Ovary (tissue), 10 donors: ENCODE measurements at places on chromosomes 2 and 18. TPM values are rescaled to one million over a fixed set of nuclear protein-coding genes. Genes with fewer than 3 reads are reported as not detected.

DNA sequence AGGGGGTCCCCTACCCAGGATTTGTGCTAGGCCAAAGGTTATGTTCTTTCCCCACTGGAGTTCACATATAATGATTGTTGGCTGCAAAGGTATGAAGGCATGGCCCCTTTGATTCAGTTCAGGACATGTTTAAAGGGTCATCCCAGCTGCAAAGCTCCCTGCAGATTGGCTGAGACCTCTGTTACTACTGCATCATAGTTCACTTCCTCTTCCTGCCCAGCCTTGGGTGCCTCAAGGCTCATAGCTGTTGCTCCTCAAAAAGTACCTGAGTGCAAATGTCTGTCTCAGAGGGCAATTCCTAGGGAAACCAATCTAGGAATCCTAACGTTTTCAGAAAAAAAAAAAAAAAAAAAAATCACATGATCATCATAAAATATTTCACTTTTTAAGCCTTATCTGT lies 125.1 kb downstream of the ATL2 start:
- H3K36me3 ChIP-seq = no peaks in the 10 kb centered on the region
- DNase-seq = no peak
- H3K27me3 ChIP-seq = no peaks in the 10 kb centered on the region
- H3K27ac ChIP-seq = no peak overlapping the region
- H3K4me1 ChIP-seq = peaks cover 2% of the 10 kb centered on the region

- no peaks in the 10 kb centered on the region for H3K36me3 ChIP-seq
- no peaks in the 10 kb centered on the region for H3K4me1 ChIP-seq
- DNase-seq = no peak
- no peak overlapping the region for H3K27ac ChIP-seq
- no peaks in the 10 kb centered on the region for H3K27me3 ChIP-seq
These were observed 84.0 kb downstream of the RND3 start for GRCh38 chr2:150403457-150403856.

- H3K27ac ChIP-seq = no peak overlapping the region
- no peaks in the 10 kb centered on the region for H3K27me3 ChIP-seq
- no peaks in the 10 kb centered on the region for H3K4me1 ChIP-seq
- no peak overlapping the region for H3K4me3 ChIP-seq
- H3K36me3 ChIP-seq = no peaks in the 10 kb centered on the region
These were observed 862.2 kb upstream of the DDX18 start for GRCh38 chr2:116952254-116952653.

GRCh38 chr18:55433648-55434047 lies 154.3 kb downstream of the TCF4 start:
- peaks cover 4% of the 10 kb centered on the region for H3K4me1 ChIP-seq
- H3K27ac ChIP-seq = no peak overlapping the region
- DNase-seq = no peak

GRCh38 chr18:69267895-69268294 lies 132.8 kb upstream of the DOK6 start:
- no peaks in the 10 kb centered on the region for H3K36me3 ChIP-seq
- H3K4me1 ChIP-seq = peaks cover 3% of the 10 kb centered on the region
- H3K27ac ChIP-seq = no peak overlapping the region

DNA sequence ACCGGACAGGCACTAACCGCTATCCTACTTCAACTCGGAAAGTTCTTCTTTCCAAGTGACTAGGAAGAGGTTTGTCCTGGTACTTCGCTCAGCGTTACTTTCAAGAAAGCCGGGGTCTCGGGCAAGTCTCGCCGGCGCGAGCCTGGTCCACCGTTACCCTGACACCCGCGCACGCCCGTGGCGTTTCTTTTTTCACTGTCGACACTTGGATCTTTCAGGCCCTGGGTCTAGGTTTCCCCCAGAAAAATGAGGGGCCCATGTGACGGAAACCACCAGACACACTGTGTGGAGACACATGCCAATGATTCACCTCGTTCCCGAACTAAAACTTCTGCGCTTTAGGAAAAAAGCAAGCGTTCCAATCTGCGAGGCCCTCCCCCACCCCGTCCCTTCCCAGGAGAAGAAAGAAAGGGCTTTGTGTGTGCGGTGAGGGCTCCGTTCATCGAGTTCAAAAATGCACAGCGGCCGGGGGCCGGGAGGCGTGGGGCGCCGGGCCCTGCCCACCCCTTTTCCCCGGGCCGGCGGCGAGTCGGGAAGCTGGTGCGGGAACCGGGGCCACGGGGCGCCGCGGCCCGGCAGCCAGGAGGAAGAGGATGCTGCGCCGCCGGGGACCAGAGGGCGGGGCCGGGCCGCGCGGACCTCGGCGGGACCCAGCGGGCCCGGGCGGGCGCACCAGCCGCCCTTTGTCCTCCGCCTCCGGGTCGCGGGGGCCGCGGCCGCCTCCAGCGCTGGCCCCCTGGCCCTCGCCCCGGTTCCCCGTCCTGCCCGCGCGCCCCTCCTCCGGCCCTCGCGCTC lies 2.6 kb downstream of the ZNF521 start:
- peak; percentile 64 for DNase-seq
- peak overlapping the region; percentile 98 for H3K27ac ChIP-seq
- no peaks in the 10 kb centered on the region for H3K36me3 ChIP-seq
- H3K27me3 ChIP-seq = no peaks in the 10 kb centered on the region
- H3K4me1 ChIP-seq = peaks cover 2% of the 10 kb centered on the region
- H3K4me3 ChIP-seq = peak overlapping the region; percentile 78

Gene SPDYA
- total RNA-seq = 0.58 TPM

DNA sequence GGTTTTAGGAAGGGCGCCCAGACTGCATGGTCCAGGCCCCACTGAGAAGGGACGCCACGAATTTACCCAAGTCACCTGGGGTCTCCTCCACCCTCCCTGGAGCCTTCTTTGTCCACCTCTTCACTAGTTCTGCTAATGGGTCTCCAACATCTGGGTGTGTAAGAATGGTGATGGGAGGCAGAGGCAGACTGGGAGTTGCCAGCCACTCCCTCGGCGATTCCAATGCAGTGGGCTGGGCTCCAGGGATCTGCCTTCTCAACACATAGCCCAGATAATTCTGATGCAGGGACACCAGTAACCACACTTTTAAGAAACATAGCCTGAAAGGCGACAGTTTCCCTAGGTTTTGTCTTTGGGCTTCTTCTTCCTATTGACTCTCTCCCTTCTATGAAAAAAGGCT lies 39.1 kb downstream of the MRPL44 start:
- no peak for DNase-seq
- no peak overlapping the region for H3K27ac ChIP-seq
- H3K27me3 ChIP-seq = no peaks in the 10 kb centered on the region
- no peaks in the 10 kb centered on the region for H3K36me3 ChIP-seq
- H3K4me1 ChIP-seq = no peaks in the 10 kb centered on the region

Gene MYCN
- 1.8 TPM for total RNA-seq

DNA sequence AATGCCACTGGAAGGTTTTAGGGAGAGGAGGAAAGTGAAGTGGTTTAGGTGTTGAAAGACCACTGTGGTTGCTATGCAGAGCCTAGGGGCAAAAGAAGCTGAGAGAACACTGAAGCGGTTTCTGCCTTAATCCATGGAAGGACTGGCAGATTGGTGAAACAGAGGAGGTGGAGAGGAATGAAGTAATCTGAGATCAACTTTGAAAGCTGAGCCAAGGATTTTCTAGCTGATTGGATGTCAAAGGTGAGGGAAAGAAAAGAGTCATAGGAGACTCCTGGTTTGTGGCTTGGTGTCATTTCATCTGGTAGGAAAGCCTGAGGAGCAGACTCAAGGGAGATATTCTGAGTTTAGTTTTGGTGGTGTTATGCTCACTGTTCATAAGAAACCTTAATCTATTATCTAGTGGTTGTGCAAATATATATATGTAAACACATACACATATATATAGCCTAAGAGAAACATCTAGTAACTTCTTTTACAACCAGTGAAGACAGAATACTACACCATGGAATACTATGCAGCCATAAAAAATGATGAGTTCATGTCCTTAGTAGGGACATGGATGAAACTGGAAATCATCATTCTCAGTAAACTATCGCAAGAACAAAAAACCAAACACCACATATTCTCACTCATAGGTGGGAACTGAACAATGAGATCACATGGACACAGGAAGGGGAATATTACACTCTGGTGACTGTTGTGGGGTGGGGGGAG lies 134.1 kb upstream of the CREB1 start:
- no peak overlapping the region for H3K27ac ChIP-seq
- no peaks in the 10 kb centered on the region for H3K36me3 ChIP-seq
- H3K4me3 ChIP-seq = no peak overlapping the region
- DNase-seq = no peak

DNA sequence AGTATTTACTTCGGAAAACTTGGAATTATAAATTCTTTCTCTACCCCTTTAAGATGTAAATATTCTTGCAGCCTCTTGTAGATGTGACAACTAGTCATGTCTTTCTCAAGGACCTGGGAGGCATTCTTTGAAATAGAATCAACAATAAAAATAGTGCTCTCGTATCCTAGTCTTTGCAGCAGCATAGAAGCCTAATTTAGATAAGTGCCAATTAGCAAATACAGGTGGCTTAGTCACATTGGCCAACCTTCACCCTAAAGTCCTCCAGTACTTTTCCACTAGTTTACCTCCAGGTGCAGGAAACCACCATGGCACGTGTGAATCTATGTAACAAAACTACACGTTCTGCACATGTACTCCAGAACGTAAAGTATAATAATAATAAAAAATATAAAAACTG lies 3.5 kb upstream of the ZSWIM2 start:
- no peak for DNase-seq
- no peaks in the 10 kb centered on the region for H3K36me3 ChIP-seq
- H3K27ac ChIP-seq = no peak overlapping the region
- H3K4me1 ChIP-seq = peaks cover 3% of the 10 kb centered on the region

Gene FAHD2B
- 23.3 TPM for total RNA-seq

Gene AKAIN1
- total RNA-seq = not detected

DNA sequence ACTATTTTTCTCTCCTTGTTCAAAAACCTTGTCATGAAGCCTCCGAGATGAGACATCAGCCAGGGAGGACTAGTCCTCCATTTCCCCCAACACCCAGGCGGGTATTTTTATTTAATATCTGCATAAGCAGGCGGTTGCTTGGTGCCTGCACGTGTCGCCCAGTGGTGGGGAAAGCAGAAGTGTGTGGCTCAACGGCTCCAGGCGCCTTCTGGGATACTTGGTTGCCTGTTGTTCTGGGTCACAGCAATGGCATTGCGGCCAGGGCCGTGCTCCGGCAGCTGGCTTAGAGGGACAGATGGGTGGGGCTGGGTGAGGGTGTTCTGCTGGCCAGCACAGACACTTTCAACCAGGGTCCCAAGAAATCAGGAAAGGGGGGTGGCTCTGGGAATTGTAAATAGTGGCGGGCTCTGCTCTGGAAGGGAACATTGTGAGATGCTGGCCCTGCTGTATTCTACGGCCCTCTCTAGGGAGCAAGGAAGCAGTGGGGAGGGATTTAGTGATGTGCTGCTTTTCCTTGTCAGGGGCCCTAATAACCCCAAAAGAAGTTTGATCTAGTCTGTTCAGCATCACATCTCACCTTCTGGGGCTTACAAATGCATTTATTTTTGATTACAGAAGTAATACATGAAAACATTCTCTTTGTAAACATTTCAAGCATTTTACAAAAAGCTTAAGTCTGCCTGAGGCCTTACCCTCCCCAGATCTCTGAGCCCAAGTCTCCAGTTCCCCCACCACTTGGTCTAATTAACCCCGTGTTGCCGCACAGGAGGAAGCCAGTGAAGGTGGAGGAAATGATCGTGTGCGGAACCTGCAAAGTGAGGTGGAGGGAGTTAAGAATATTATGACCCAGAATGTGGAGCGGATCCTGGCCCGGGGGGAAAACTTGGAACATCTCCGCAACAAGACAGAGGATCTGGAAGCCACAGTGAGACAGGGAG lies 1.1 kb downstream of the VAMP8 start:
- H3K4me3 ChIP-seq = peak overlapping the region; percentile 31
- no peak overlapping the region for H3K27ac ChIP-seq
- no peaks in the 10 kb centered on the region for H3K27me3 ChIP-seq
- DNase-seq = no peak
- H3K4me1 ChIP-seq = no peaks in the 10 kb centered on the region

GRCh38 chr2:145304501-145304900 lies 784.6 kb upstream of the ZEB2 start:
- no peak for DNase-seq
- H3K27me3 ChIP-seq = no peaks in the 10 kb centered on the region
- H3K4me1 ChIP-seq = no peaks in the 10 kb centered on the region
- no peak overlapping the region for H3K27ac ChIP-seq

Gene MDH1B
- total RNA-seq = 16.7 TPM

DNA sequence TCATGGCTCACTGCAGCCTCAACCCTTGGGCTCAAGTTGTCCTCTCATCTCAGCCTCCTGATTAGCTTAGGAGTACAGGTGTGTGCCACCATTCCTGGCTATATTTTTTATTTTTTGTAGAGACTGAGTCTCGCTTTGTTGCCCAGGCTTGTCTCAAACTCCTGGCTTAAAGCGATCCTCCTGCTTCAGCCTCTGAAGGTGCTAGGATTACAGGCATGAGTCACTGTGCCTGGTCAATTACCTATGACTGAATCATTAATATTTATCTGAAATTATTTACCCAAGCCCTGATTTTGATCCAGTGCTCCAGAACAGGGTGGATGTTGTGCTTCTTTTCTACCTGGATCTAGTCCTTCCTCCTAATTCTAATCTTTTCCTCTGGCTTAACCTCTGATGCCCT lies 87.8 kb downstream of the MAP2 start:
- no peaks in the 10 kb centered on the region for H3K4me1 ChIP-seq
- no peaks in the 10 kb centered on the region for H3K27me3 ChIP-seq
- no peak overlapping the region for H3K27ac ChIP-seq
- no peaks in the 10 kb centered on the region for H3K36me3 ChIP-seq
- DNase-seq = no peak

DNA sequence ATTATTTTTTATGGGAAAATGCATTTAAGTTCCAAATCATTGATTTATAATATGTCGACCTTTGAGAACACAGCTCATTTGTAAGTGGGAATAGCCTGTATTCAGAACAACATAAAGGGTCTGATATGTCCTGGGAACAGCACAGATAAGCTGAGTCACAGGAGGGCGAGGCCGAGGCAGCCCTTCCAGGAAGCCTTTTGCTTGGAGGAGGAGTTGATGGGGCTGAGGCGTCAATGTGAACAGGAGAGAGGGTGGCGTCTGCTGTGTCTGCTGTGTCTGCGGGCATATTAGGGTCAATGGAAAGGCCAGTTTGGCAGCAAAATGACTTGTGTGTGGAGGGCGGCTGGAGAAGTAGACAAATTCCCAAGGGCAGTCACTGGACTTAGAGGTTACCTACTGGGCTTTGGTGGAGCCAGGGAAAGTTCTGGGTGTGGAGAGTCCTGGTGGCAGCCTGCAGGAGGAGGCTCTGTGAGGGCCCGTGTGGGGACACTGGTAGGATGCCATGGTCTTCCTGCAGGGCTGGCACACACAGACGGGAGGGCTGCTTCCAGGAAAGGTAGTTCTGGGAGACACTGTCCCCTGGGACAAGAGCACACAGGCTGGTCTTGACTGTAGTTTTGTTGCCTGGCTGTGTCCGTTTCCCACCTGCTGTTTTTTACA lies 128.1 kb downstream of the GLI2 start:
- DNase-seq = no peak
- H3K27me3 ChIP-seq = no peaks in the 10 kb centered on the region
- peaks cover 24% of the 10 kb centered on the region for H3K4me1 ChIP-seq
- no peak overlapping the region for H3K27ac ChIP-seq

GRCh38 chr2:219706823-219707281 lies 79.4 kb downstream of the SLC4A3 start:
- H3K27ac ChIP-seq = no peak overlapping the region
- no peaks in the 10 kb centered on the region for H3K27me3 ChIP-seq
- peaks cover 2% of the 10 kb centered on the region for H3K4me1 ChIP-seq

Gene PROM2
- 4.0 TPM for total RNA-seq

GRCh38 chr2:73142937-73143336 lies 30.2 kb upstream of the RAB11FIP5 start:
- H3K36me3 ChIP-seq = no peaks in the 10 kb centered on the region
- H3K27me3 ChIP-seq = no peaks in the 10 kb centered on the region
- no peak overlapping the region for H3K4me3 ChIP-seq
- H3K4me1 ChIP-seq = no peaks in the 10 kb centered on the region

Gene LIMS3
- total RNA-seq = 6.8 TPM
